ENCODE measurements at places on chromosomes 3 and 15. TPM values are rescaled to one million over a fixed set of nuclear protein-coding genes. Genes with fewer than 3 reads are reported as not detected.

DNA sequence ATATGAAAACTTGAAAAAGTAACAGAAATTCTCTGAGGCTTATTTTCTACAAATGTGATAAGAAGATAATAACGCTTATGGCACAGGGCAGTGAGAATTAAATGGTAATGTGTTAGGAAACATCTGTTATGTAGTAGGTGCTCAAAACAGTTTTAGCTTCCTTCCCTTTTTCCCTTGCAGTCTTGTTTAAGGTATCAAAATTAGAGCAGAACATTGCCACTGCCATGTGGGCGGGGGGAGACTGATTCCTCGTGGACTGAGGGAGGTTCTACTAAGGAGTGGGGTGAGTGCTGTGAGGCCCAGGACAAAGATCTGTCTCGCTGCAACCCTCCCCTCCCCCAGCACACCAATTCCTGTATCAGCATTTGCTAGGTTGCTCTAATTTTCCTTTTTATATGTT lies 702.4 kb downstream of the TUSC7 start:
- H3K27ac ChIP-seq: no peak overlapping the region
- H3K27me3 ChIP-seq: no peaks in the 10 kb centered on the region
- H3K4me1 ChIP-seq: no peaks in the 10 kb centered on the region
- no peak overlapping the region for H3K4me3 ChIP-seq
- no peaks in the 10 kb centered on the region for H3K36me3 ChIP-seq
- DNase-seq: no peak

DNA sequence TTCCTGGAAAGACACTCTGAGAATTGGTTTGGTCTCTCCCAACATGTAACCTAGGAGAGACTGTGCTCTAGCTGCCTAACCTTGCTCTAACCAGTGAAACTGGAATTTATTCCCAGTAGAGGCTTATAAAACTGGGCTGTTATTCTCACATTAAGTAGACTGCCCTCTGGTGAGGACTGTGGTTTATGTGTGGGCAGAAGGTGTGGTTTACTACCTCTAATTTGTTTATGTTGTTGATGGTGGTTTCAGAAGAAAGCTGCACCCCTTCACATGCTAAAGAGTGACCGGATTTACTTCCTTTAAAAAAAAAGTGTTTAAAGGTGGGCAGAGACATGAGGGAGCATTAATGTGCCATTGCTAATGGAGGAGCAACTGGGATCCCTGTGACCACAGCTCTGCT lies 273.2 kb downstream of the MECOM start:
- no peaks in the 10 kb centered on the region for H3K36me3 ChIP-seq
- no peak overlapping the region for H3K4me3 ChIP-seq
- DNase-seq: no peak
- no peaks in the 10 kb centered on the region for H3K4me1 ChIP-seq

The ZKSCAN7 gene
- 2.9 TPM for total RNA-seq

The PHC3 gene
- 54.0 TPM for total RNA-seq

DNA sequence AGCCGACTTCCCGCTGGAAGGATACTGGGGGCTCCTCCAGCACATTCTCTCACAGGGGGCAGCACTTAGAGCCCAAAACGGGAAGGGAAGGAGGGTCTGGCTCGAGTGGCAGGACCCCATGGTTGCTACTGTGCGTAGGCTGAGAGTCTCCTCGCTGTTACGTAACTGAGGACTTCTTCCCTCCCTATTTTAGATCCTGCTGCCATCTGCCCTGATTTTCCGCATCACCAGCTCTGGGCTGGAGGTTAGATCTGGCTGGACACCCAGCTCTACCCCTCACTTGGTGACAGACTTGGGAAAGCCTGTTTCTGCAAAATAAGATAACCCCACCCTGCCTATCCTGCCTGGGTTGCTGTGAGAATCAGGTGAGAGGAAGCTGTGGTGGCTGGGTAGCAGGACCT lies 47.7 kb downstream of the BDH1 start:
- peak overlapping the region; percentile 39 for H3K27ac ChIP-seq
- DNase-seq: no peak
- H3K4me1 ChIP-seq: peaks cover 20% of the 10 kb centered on the region
- no peaks in the 10 kb centered on the region for H3K27me3 ChIP-seq

- no peak overlapping the region for H3K27ac ChIP-seq
- H3K4me3 ChIP-seq: no peak overlapping the region
- H3K36me3 ChIP-seq: no peaks in the 10 kb centered on the region
- H3K27me3 ChIP-seq: peaks cover 8% of the 10 kb centered on the region
These were observed 243.6 kb upstream of the ICE2 start for GRCh38 chr15:60722328-60723112.
